ENCODE measurements at places on chromosomes 1 and 21.

DNA sequence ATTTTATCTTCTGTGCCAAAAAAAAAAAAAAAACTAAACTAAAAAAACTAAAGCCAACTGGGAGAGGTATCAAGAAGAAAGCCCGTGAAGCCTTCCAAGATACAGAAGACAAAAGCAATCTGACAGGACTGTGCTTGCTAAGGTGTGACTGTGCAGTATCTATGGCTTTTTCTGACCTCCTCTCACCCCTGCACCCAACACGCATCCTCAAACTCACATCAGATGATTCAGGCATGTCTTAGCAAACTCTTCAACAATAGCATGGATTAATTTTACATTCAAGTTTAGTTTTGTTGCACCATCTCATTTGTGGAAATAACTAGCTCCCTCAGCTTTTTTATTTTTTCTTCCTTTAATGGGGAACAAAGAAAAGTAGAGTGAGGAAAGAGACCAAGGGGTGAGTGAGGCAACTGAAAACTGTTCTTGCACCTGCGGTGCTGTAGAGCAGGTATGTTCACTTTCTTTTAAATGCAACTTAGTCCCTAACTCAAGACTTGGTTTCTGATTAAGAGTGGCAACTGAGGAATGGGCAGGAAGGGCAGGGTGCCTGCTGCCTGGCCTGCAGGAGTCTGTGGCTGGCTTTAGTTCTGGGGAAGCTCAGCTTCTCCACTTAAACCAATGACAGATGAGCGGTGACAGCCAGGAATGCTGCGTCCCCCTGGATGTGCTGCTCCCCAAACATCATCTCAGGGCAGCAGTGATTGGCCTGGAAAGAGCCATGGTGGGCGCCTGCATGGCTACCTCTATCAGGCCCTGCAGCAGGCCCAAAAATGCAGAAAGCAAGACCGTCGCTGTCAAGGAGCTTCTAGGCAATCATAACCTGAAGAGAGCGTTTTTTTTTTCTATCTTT, 71.3 kb upstream of the LRRC8B start:
- DNase-seq, result no peak

- no peak for DNase-seq
Observed at GRCh38 chr1:223549740-223550139, 115.8 kb downstream of the CAPN8 start.

- no peak for DNase-seq
Observed at GRCh38 chr1:184241446-184241845, 145.4 kb upstream of the C1orf21 start.

DNA sequence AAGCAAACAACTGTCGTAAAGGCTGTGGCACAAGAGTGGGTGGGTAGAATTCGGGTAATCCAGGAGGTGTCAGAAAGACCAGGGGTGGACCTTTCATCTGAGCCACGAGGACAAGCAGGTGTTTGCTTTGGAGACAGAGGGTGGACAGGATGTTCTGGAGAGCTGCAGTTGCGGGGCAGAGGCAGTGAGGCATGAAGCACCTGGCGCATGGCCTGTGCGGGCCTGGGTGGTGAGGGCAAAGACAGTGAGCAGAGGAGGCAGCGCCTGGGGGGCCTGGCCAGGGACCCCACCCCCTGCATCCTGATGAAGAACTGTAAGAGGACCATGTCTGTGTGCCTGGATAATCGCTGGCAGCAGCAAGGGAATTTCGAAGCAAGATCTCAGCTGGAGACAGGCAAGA, 24.9 kb downstream of the KIF26B start:
- no peak for DNase-seq

GRCh38 chr1:169106921-169107602, 572 bp downstream of the ATP1B1 start:
- no peak for DNase-seq

DNA sequence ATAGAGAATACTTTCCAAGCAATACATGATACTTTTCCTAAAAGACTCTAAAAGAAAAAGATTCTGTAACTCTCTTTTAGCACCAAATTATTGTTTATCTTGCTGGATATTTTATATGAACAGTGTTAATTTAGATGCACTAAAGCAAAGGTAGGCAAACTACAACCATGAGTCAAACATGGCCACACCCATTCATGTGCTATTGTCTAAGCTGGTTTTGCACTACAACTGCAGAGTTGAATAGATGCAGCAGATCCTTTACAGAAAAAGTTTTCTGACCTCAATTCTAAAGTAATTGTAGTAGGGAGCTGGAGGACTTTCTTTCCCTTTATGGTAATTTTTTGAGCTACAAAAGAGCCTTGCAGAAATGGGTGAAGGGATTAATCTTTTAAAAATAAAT, 19.4 kb downstream of the BLZF1 start:
- DNase-seq, result no peak

Measured in fibroblast of gingiva (primary cell).